Retinal pigment epithelial cell (primary cell): ENCODE measurements at places on chromosomes 5 and 9.
A peak's percentile ranks its signal among the peaks of the same experiment; 100 is the strongest.

DNA sequence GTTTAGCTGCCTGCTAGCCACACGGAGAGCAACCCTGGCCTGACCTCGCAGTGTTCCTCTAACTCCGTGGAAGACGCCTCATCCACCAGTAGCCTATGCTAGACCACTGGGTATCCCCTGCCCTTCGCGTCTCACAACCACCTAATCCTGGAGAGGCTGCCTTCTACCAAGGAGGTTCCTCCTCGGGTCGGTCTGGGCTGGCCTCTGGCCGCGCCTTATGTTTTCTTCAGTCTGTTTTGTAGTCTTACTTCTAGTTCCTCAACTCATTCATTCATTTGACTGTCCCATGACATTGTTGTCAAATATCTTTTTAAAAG, 1.6 kb upstream of the TPM2 start:
- DNase-seq: no peak

DNA sequence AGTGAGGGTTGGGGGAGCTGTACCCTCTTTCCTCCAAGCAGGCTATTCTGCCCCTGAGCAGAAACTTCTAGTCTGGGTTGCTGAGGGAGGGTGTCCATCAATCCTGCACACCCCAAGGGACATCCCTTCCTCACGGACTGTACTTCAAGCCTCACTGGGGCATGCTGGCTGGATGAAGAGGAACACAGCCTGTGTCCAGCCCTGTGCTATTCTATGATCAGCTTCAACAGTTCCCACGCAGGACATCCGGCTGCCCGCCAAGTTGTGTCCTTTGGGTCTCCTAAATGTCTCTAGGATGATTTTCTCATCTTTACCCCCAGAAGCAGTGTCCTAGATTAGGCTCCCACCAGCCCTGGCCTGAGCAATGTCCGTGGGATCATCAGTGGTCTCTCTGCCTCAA, 68.1 kb downstream of the CRB2 start:
- DNase-seq: no peak

- DNase-seq: peak; percentile 72
Measured at GRCh38 chr9:96618209-96619123, 1.2 kb downstream of the CDC14B start.

DNA sequence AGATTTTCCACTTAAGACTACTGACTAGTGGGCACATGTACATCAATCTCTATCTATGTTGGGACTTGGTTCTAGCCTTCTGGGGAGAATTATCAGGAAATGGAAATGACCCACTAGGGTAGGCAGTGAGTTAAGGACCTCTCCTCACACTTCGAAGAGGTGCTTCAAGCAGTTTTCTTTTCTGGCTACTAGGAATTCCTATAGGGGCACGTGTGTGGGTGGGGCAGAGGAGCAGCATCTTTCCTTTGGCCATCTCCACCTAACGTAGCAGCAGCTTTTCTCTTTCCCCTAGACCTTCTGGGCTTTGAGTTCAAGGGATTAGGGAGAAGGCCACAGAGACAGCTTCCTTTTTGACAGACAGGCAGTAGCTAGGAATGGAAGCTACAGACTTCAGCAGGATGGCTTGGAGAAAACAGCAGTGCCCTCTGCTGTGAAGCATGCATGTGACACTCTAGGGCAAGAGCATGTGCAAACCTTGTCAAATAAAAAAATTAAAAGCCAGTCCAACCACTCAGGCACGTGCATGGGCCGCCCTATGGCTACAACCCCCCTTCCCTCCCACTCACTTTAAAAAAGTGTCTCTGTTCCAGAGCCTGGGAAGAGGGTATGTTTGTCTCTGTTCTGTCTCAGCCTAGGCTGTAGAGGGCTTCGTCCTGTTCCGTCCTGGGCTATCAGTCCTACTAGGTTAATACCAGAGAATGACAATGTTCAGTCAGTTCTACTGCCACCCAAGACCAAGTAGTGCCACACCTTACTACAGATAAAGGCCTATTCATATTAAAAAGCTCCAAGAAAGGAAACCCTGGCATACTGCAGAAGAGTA, 8.7 kb upstream of the GFRA3 start:
- DNase-seq: peak; percentile 25
